ENCODE measurements at places on chromosomes 5 and 9.

- DNase-seq = no peak
Observed at GRCh38 chr5:132105688-132106087, 32.1 kb downstream of the CSF2 start.

DNA sequence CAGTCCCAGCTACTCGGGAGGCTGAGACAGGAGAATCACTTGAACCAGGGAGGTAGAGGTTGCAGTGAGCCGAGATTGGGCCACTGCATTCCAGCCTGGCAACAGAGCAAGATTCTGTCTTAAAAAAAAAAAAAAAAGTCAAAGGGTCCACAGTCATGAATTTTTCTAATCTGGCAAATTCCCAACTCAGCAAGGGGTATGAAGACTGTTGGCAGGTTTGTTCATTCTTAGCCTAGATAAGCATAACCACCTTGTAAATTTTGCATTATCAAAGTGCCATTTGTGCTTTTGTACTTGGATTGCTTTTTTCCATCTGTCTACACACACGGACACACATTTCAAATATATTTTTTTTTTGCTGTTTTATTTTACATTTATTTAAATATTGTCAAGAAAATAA, 299.8 kb upstream of the NUDT12 start:
- no peak for DNase-seq

DNA sequence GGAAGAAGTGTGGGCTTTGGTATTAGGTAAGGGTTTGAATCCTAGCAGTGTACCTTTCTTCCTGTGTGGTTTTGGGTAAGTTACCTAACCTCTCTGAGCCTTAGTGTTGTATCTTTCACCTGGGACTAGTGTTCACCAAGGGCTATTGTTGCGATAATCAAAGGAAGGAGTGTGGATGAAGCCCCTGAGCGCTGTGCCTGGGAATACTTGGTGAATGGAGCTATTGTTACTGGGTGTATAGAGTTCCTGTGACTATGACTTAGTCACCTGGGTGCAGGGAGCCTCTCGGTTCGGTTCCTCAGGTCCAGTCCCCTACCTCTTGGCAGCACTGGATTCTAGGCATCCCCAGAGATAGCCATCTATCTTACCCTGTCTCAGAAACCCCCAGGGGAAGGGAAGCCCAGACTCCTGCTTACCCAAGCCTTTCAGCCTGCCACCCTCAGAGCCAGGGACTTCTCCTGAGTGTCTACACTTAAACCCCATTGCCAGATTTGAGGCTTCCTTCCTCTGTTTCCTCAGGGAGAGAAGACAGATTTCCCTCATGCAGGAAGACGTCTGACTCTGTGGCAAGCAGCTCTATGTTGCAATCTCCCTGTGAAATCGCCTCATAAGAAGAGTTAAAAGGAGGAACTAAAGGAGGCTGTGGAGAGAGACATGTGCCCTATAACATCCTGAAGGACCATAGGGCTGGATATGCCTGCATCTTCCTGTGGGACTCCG, 181.0 kb upstream of the PITX1 start:
- no peak for DNase-seq

DNA sequence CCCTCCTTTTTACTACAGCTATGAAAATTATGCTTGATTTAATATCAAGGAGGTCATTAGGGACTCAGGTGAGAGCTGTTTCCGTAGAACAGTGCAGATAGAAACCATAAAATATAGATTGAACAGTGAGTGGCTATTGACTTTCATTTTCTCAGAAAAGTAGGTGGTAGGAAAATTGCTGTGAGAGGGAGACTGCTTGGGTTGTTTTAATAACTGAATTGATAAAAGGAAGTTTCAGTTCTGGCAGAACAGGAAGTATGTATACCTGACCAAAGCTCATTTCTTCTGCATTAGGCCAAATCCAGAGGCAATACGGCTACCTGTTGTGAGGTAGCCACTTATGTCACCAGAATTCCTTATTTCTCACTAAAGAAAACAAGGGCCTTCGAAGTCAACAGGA, 761.7 kb upstream of the ARRDC3 start:
- DNase-seq = no peak

DNA sequence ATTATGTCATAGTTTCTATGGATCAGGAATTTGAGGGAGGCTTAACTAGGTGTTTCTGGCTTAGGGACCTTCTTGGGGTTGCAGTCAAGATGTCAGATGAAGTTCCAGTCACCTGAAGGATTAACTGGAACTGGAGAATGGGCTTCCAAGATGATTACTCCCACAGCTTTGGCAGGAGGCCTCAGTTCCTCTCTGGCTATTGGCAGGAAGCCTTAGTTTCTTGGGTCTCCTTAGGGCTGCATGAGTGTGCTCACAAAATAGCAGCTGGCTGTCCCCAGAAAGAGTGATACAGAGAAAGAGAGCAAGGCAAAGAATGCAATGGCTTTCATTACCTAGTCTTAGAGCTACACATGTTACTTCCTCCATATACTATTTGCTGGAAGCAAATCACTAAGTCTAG, 138.1 kb upstream of the TLE4 start:
- DNase-seq = no peak

DNA sequence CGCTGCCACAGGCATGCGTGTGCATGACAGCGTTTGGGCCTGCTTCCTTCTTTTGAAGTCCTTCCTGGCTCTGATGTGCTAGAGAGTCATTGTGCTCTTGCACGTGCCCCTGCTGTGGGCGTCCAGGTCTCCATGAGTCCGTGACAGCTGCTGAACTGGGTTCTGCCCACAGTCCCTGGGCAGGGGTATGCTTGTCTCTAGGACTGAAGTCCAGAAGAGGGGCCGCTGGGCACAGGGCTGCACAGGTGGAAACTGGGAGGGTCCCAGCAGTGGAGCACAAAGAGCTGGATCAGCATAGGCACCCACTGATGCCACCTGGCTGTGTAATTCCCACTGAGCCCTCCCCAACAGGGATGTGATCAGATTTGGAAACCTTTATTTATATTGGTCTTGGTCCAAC, 169.4 kb downstream of the IRX2 start:
- no peak for DNase-seq

DNA sequence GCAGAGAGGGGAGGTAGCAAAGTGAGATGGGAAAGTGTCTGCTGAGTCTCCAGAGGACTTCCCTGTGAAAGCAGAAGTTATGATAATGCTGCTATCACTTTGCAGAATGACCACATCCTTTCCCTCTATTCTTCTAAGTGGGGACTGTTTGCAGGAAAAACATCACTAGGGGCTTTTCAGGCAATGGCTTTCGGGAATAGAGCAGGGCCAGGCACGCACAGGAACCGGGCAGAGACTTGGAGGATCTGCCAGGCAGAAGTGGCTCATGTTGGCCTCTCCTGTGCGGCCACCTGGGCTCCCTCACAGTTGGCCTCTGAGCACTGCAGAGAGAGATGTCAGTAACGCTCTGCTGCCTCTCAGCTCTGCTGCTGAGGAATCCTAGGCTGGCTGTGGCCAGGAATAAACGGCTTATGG, 214.7 kb downstream of the MAST4 start:
- DNase-seq = no peak

DNA sequence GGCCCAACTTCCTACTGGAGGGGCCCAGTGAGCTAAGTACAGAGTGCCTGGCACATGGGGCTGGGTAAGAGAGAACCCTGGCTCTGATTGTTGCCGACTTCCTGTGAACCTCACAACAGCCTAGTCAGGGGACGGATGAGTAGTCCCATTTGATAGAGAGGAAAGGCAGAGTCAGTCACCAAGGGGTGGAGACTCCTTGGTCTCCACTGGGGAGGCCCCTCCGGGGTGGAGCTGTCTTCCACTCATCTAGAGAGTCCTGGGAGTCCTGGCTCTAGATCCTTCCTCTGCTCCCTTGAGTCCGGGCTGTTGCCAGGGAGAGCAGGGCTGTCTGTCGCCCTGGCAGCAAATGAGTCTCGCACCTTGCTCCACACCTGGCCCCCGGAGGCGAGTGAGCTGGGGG, 8.0 kb downstream of the GRK6 start:
- no peak for DNase-seq

- no peak for DNase-seq
Observed at GRCh38 chr5:60687927-60688720, 11.8 kb downstream of the DEPDC1B start.

DNA sequence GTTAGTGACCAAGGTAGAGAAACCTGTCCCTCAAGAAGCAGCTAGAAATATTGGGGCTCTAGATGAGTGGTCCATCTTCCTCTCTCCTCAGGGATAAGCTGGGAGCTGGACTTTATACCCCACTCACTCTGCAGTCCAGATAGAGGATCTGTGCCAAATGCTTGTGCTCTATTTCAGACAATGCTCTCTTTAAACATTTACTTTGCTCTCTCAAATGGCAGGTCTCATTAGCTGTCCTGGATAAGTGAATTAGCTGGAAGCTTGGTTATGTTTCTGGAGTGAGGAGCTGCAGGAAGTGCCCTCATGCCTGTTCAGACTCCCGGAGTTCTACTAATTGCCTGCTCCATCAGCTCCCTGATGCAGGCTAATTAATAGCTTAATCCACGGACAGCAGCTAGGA, 151.1 kb upstream of the CCDC152 start:
- no peak for DNase-seq

DNA sequence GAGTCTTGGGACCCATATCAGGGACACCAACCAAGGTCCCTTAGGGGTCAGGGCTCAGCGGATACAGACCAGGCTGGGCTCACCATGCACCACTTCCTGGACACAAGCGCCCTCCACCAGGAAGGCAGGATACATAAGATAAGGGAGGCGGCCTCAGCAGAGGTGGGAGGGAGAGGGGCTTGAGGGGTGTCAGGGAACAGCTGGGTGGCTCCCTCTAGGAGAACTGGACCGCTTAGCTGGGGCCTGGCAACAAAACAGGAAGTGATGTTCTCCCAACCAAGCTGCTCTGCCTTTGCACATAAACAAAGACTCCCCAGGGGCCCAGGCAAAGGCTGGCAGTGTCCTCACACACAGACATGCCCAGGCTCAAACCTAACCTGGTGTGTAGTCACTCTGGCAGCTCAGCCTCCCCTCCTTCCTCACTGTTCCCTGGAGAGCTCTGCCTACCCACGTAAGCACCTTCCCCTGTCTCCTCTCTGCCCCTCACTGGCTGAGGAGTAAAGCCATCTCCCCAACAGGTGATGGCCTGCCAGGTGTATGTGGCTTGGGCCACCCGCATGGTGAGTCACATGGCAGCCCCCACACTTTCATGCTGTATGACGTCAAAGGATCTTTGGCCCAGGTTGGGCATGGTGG, 5.8 kb upstream of the BICD2 start:
- DNase-seq = no peak

- DNase-seq = no peak
Observed at GRCh38 chr5:163635631-163636030, 130.2 kb downstream of the MAT2B start.

DNA sequence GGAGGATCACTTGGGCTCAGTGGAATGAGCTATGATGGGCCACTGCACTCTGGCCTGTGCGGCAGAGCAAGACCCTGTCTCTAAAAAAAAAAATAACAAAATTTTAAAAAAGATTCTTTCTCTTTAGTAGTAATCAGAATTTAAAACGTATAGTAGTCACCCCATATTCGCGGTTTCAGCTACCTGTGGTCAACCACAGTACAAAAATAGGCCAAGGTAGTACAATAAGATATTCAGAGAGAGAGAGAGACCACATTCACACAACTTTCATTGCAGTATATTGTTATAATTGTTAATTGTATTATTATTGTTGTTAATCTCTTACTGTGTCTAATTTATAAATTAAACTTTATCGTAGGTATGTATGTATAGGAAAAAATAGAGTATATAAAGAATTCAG, 18.7 kb downstream of the INIP start:
- DNase-seq = no peak

- no peak for DNase-seq
Observed at GRCh38 chr9:21919377-21920362, 74.5 kb downstream of the CDKN2A start.

GRCh38 chr5:124259017-124259416, 487.4 kb downstream of the ZNF608 start:
- no peak for DNase-seq

DNA sequence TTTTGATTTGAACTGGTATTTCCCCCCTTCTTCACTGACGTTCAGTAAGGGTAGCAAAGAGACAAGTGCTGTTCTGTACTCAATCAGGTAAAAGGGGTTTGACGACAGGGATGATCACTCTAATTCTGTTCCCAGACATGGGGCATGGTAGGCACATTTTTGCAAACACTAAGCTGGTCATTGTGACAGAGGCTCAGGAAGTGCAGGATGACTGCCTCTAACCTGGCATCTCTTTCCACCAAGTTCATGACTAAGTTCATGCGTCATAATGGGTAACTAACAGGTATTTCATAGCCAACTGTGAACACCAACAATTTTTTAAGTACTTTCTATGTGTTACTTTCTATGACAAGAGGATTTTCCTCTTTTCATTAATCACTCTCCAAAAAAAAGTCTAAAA, 166.5 kb downstream of the MAPKAP1 start:
- DNase-seq = no peak

DNA sequence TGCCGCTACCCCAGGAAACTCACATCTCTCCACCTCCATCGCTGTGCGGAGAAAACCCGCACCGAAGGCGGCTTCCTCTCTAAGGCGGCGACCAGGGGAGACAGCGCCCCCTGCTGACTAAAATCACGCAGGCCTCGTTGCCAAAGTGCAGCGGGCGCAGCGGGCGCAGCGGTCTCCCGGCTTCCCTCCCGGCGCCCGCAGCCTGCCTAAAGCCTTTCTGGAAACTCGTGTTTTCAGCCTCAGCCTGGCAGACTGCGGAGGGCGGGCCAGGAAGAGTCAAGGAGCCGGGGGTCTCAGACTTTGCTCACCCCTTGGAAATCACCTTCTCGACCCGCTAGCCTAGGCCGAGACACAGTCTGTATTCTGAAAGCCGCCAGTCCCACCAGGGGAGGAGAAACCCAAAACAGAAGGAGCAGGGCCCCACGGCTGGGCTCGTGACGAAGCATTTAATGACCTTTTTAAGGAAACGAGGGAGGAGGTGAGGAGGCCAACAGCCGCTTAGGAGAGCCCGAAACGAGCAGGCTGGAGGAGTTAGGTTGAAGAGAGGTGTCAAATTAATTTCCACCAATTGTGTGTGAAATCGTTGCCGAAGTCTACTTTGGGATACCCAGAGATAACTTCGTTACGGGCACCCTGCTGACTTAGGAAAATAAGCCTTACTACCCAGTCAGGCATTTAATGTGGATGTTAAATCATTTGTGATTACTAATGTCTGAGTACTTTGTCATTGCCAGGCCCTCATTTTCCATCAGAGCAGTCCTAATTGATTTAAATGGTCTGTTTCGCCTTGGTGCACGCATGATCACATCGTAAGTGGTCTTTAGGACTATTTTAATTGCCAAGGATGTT, 7.3 kb upstream of the FOXB2 start:
- peak; percentile 86 for DNase-seq

- DNase-seq = no peak
Observed at GRCh38 chr5:128613766-128614165, 75.7 kb upstream of the FBN2 start.

GRCh38 chr9:134243778-134244467, 79.6 kb upstream of the RNU6ATAC start:
- DNase-seq = no peak

GRCh38 chr5:1099926-1100663, 11.8 kb downstream of the SLC12A7 start:
- peak; percentile 72 for DNase-seq

DNA sequence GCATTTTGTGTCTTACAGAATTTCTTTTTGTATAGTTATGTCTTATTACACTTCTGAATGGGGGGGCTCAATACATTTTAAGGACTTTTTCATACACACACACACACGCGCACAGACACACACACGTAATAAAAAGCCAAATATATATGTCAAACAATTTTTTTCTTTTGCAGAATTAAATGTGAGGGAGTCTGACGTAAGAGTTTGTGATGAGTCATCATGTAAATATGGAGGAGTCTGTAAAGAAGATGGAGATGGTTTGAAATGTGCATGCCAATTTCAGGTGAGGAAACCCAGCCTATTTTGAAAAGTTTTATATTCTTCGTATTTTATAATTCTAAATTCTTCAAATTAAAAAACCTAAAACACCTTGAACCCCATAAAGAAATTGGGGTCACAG, 25.6 kb downstream of the TMEFF1 start:
- DNase-seq = no peak

Data from upper lobe of left lung (tissue), 6 donors.